ENCODE measurements at places on chromosomes 5 and 9.

GRCh38 chr5:6338135-6338534, 40.2 kb downstream of the MED10 start:
- DNase-seq = no peak

DNA sequence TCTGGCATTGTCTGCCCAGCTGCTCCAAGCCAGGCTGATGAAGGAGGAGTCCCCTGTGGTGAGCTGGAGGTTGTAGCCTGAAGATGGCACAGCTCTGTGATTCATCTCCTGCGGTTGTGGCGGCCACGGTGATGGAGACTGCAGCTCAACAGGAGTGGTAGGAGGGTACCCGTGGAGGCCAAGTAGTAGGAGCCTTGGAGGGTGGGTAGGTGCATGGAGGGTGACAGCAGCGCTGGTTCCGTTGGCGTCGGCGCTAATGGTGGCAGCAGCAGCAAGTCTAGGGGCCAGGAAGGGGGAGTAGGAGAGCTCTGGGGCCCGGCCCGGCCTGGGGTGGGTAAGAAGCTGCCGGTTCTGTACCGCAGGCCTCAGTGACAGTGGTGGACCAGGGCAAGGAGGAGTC, 22.4 kb upstream of the TRIM52 start:
- no peak for DNase-seq

DNA sequence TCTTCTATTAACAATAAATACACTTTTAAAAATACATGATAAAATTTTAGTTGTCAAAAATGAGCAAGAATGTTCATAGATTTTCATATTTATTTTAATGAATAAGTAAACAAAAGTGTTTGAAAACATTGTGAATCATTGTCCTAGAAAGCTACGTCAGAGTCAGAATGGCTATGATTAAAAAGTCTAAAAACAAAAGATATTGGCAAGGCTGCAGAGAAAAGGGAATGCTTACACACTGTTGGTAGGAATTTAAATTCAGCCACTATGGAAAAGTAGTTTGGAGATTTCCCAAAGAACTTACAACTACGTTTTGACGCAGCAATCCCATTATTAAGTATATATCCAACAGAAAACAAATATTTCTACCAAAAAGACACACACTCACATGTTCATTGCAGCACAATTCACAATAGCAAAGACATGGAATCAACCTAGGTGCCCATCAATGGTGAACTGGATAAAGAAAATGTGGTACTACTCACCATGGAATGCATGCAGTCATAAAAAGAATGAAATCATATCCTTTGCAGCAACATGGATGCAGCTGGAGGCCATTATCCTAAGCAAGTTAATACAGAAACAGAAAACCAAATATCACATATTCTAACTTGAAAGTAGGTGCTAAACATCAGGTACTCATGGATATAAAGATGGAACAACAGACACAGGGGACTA, 49.2 kb upstream of the FBXL17 start:
- DNase-seq = no peak

- no peak for DNase-seq
Observed at GRCh38 chr5:151592855-151593408, 1.8 kb upstream of the FAT2 start.

Measured in fibroblast of pulmonary artery (primary cell).